ENCODE measurements at places on chromosomes 7 and 10.

GRCh38 chr10:69649786-69650550 lies 19.9 kb downstream of the FAM241B start:
- no peak for DNase-seq

DNA sequence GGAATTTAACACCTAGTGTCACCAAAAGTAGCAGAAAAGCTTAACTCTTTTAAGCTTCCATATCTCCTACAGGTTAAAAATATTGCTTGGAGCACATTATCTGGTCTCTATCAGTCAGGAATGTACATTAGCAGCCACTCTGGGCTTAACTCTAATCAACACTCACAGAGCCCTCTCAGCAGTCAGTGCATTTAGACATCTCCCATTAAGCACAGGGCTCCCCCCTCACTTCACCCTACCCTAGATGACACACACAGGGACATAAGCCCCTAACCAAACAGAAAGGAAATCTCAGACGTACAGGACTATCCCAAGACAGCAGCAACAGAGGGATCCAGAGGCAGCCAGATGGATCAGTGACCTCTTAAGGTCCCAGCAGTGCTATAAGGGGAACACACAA lies 26.4 kb downstream of the FBXW4 start:
- no peak for DNase-seq

GRCh38 chr10:115662422-115662821 lies 569.3 kb downstream of the ATRNL1 start:
- DNase-seq = no peak

- no peak for DNase-seq
Observed at GRCh38 chr10:70169649-70170364, 507 bp downstream of the SAR1A start.

DNA sequence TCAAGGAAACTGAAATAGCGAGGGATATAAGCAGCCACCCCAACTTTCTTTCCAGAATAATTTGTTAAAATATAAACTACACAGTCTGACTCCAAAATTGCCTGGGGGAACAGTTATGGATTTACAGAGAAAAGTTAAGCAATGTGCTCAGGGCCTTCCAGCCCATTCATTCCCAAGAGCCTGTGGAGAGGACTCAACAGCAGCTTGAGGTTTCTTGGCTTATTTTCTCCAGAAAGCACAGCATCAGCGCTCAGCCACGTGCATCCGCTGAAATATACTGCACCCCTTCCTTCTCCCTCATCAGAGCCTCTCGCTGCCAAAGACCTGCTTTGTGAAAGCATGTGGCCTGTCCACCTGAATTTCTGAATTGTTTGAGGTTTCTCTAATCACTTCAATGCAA lies 375.2 kb upstream of the VWC2 start:
- no peak for DNase-seq

DNA sequence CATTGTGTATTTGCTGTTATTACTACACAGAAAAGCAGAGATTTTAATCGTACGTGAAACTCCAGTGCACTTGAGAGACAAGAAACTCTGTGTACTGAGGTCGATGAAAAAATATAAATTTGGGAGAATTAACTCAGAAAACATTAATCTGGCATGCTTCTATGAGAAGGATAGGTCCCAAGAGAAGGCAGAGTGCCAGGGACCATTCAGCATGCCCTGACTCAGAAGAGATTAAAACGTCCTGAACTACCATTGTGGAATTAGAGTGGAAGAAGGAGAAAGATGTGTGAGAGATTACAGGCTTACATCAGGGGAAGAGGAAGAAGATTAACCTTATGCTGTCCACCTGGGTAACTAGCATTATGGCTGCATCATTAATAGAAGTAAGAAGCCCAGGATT lies 72.4 kb downstream of the REEP3 start:
- no peak for DNase-seq

- no peak for DNase-seq
Observed at GRCh38 chr10:114400091-114400490, 4.2 kb downstream of the AFAP1L2 start.

DNA sequence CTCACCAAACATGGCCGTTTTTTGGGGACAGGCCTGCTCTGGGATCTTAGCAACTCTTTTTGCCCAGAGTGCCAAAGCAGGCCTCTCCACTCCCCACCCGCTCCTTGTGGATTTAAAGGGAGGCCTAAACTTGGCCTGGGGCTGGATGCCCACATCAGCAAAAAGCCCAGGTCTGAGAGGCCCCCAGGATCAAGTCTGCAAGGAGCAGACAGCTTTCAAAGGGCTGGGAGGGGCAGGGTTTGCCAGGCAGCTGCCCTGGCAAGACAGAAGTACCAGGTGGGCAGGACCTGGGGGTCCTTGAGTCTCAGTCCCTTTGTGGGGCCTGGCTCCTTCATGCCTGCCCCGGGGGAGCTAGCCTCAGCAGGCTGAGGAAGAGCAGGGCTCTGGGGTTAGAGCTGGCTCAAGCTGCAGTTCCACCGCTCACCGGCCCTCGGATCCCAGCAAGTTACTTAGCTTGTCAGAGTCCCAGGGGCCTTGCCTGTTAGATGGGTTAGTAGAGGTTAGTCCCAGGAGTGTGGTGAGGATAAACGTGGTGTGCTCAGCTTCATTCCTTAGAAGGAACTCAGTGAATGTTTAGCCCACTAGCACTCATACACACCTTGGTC lies 56.2 kb downstream of the ARHGAP22 start:
- no peak for DNase-seq

All from SW480 (cell line).